ENCODE measurements at places on chromosomes 1 and 21. TPM values are rescaled to one million over a fixed set of nuclear protein-coding genes. Genes with fewer than 3 reads are reported as not detected.

The TFF2 gene
- total RNA-seq = not detected

The FAM72B gene
- 1.1 TPM for total RNA-seq

The FCGR1A gene
- 0.17 TPM for total RNA-seq

The CLDN17 gene
- not detected for total RNA-seq

The KLHDC7A gene
- not detected for total RNA-seq

The SPRR2F gene
- not detected for total RNA-seq

The NFASC gene
- not detected for total RNA-seq

The THEMIS2 gene
- total RNA-seq = 20.2 TPM

The OR10J1 gene
- total RNA-seq = not detected

The NBPF20 gene
- total RNA-seq = 3.3 TPM

The INAVA gene
- total RNA-seq = 0.22 TPM

The PDC gene
- not detected for total RNA-seq

The OTUD3 gene
- total RNA-seq = 11.4 TPM

The HAPLN2 gene
- 0.56 TPM for total RNA-seq

The C1orf116 gene
- 0.36 TPM for total RNA-seq

The DENND2D gene
- 60.7 TPM for total RNA-seq

The TMEM52 gene
- total RNA-seq = 1.9 TPM

The WNT4 gene
- not detected for total RNA-seq

Measured in CD4-positive, alpha-beta T cell (primary cell).